ENCODE measurements at places on chromosomes 3 and 15.
A peak's percentile ranks its signal among the peaks of the same experiment; 100 is the strongest.

GRCh38 chr3:101081446-101081845 lies 88.2 kb upstream of the ABI3BP start:
- no peak for DNase-seq

- no peak for DNase-seq
Observed at GRCh38 chr15:81785181-81785580, 260.6 kb downstream of the MEX3B start.

- DNase-seq, result no peak
Observed at GRCh38 chr3:130430266-130430665, 84.8 kb downstream of the COL6A5 start.

DNA sequence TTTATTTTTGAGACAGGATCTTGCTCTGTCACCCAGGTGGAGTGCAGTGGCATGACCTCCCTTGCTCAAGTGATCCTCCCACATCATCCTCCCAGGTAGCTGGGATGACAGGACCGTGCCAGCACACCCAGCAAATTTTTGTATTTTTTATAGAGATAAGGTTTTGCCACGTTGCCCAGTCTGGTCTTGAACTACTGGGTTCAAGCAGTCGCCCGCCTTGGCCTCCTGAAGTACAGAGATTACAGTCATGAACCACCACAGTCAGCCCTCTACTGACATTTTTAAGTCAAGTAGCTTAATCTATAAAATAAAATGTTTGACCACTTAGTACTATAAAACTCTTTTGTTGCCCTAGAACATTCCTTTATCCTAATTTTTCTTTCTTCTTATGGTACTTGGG lies 198.8 kb downstream of the FNDC3B start:
- no peak for DNase-seq

DNA sequence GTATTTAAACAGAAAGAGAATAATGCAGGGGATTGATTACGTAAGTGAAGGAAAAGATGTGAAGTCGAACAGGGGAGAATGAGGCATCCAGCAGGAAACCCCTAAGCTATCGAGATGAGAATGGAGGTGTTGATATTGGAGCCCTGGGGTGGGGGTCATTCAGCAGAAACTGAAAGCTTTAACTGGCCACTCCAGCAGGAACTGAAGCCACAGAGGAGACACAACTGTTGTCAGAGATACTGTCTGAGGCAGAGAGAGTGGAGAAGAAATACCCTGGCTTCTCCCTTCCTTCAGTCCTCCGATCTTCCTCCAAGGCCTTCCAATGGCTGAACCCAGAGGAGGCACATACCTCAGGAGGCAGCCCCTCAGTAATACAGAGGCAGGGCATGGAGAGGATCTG lies 152.4 kb downstream of the THRB start:
- no peak for DNase-seq

GRCh38 chr15:56763141-56763895 lies 30.0 kb upstream of the ZNF280D start:
- DNase-seq, result no peak

DNA sequence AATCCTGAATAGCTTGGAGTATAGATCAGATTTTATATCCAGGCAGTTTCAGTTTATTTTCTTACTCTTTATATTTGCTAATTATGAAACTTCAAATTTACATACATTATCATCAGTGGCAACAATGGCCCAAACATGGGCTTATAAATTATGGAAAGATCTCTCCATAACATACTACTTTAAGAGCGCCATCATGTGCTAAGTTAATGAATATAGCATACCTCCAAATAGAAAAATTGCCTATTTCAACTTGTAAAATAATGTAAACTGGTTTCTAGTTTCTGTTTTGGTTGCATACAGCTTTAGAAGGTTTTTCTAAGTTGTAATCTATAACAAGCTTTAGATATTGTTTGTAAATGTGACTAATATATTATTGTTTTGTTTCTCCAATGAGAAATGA lies 531.3 kb upstream of the UBE2E2 start:
- no peak for DNase-seq

DNA sequence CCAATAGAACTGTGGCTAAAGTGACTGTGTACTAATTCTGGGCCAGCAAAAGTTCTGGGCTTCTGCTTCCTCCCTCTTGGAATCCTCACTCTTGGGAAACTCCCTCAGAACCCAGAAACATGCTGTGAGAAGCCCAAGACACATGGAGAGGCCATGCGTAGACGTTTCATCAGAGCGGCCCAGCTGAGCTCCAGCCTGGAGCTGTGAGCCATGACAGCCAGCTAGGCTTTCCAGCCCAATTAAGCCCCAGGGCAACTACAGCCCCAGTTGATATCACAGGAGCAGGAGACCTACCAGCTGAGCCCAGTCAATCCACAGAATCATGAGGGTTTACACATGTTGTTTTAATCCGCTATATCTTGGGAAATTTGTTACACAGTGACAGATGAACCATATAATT lies 43.6 kb upstream of the CNOT10 start:
- peak; percentile 9 for DNase-seq

DNA sequence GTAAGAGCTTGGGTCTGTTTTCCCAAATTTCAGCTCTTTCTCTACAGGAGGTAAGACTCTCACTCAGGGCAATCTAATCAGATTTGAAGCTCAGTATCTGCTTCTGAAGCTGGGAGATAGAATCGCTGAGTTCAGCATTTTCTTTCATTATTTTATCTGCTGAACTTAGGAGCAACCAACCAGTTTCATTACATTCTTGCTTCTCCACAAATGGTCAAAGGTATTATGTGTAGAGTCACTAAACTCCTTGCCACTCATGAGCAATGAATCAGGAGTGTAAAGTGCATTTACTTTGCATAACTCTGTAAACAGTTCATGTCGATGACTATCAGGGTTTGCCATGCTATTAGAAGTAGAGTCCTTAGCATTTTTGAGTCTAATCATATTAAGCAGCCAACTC lies 249.4 kb downstream of the CHL1 start:
- DNase-seq, result no peak

DNA sequence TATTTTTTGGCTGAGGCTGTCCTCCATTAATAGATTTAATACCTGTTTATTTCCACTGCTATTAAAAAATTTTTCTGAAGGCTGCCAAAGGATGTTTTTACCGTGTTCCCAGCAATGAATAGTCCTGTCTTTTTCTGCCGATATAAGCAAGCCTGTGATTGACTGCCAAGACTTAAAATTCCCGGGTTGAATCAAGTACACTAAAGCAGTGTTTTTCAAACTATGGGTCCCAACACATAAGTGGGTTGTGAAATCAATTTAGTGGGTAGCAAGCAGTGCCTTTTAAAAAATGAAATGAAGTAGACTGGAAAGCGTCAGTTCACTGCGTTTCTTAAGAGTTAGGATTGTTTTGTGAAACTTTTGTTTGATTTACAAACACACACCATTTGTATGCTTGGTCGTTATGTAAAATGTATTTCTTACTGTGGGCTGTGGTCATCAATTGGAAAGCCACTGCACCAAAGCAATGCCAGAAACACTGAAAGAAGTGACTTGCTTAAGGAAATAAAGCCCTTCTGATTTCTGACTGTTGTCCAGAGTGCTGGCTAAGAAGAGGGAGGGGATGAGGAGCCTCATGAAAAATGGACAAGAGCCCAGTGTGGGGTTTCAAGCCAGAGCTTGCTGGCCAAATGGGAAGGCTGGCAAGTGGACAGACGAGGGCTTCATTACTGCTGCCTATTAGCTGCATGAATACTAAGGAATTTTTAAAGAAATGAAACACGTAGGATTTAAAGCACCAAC lies 206.0 kb downstream of the THRB start:
- no peak for DNase-seq

DNA sequence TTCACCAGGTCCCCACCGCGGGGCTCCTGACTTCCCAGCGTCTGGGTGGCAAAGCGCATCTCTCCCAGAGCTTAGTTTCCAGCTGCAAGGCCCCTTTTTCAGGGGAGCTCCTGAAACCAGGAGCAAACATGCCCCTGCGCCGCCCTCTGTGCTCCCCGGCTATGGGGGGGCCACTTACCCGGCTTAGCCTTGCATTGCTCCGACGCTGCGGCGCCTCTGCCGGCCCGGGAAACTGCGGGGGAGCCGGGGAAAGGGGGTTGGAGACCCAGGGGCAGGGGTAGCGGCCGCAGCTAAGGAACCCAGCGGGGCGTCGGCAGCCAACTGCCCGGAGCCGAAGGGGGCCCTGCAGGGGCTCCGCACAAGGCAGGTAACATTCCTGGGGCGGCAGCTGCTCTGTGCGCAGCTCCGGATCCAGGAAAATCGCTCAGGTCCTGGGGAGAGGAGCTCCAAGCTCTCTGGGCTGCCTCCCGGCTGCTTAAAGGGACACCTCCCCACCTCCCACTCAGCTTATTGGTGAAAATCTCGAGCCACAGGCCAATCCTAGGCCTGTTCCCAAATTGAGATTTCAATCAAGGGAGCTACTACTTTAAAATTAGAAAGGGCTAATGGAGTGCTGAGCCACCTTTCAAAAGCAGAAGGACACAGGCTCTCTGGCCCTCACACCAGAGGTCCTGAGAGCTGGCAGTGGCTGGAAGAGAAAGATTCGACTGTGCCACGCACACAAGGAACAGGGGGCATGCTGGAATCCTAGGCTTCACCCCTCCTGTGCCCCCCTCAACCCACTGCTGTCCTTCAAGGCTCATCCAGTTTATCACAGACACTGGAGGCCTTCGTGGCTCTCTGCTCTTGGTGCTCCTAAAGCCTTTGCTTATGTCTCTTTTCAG lies 42.7 kb upstream of the PRICKLE2 start:
- no peak for DNase-seq

DNA sequence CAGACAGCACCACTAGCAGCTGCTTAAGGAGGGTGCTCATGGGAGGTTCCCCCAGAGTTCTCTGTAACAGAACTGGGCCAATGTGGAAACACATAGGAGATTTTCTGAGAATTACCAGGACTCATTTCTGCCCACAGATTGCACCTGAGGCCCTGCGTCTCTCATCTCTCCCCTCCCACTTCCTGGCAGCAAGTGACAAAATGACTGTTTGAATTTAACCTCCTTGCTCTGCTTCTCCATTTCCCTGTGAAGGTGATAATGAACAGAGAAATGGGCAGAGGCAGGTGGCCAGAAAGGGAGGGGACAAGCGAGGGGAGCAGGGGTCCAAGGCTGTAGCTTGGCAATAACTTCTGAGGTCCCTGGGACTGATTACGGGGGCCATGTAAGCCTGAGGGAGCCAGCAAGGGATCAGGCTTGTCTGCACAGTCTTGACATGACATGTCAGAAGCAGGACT lies 8.0 kb downstream of the EPHB1 start:
- DNase-seq, result no peak

DNA sequence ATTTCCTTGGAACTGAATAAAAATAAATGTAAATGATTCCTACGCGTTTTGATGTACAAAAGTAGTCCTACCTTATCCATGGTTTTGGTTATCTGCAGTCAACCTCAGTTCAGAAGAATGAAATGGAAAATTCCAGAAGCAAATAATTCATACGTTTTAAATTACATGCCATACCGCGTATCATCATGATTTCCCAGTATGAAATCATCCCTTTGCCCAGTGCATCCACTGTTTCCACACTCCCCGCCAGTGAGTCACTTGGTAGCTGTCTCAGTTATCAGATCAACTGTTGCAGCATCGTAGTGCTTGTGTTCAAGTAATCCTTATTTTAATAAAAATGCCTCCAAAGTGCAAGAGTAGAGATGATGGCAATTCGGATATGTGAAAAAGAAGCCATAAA lies 9.1 kb upstream of the MFSD1 start:
- peak; percentile 87 for DNase-seq

- no peak for DNase-seq
Observed at GRCh38 chr15:89412905-89413411, 78.3 kb upstream of the POLG start.

DNA sequence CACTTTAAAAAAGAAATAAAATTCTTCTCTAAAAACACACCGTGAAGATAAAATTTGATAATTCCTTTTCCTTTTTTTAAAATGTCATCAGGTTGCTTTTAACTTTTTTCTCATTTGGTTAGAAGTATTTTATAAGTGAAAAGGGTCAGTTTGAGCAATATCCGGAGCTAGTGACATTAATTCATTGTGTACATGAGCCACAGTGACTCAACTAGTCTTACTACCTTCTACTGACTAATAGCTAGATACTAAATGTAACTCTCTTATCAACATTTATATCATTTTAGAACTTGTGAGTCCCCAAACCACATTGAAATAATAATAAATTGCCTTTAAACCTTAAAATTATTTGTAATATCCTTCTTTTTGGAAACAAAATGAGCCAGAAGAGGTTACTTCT lies 101.2 kb upstream of the ZBTB20 start:
- DNase-seq, result no peak

DNA sequence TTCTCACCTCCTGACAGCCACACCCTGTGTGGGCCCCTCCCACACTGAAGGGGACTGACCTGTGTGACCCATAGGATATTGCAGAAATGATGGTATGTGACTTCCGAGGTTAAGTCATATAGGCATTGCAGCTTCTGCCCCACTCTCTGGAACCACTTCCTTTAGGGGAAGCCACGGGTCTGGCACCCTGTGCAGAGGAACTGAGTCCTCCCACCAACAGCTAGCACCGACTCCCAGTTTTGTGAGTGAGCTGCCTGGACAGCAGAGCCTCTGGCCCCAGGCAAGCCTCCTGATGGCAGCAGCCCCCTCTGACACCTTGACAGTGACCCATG lies 24.6 kb upstream of the SLC6A6 start:
- DNase-seq, result no peak

DNA sequence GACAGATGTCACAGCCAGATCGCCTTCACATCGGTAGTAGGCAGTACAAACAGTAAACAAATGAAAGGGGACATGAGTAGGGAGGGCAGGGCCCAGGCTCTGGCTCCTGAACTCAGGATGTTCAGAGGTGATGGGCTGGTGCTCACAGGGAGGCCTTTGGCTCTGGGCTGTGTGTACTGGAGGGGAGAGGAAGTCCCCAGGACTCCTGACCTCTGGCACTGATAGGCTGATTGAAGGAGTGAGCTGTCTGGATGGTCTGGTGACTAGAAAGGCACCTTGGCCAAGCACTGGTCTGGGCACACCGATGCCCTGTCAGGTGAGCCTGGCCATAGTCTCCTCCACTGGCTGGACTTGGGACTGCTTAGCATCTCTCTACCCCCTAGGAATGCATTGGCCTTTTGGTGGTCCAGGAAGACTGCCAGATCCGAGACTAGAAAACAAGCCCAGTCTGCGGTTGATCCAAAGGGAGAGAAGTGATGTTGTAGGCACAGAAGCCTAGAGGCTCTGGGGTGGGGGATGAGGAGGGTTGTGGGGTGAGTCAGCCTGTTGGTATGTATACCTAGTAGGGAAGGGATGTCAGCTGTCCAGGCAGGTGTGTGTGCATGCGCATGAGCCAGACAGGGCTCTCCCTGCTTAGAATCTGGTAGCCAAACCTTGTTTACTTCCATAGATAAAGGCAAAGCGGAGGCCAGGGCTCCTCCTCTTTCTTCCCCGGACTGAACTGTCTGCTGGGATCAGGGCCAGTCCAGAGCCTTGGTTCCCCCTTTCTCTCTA lies 1.9 kb downstream of the SPINT1 start:
- no peak for DNase-seq

DNA sequence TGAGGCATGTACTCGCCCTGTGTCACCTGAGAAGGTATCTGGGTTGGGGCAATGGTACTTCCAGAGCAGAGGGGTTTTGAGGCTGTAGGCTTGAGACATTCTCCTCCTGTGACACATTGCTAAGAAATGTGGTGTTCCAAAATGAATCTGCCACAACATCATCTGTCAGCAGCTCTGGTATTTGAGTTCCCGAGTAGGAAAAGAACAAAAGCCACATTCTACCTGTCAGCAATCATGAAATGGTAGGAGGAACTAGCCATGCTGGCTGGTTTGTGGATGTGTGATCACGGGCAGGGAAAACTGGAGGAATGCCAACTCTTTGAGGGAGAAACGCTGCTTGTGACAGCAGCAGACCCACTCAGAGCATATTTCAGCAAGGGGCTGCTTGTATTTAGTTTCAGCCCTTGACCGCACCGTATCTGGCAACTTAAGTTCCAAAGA lies 579.4 kb upstream of the TBL1XR1 start:
- no peak for DNase-seq

GRCh38 chr3:169112153-169112892 lies 551.2 kb downstream of the MECOM start:
- peak; percentile 46 for DNase-seq

All from AG04449 (cell line).